Central memory CD8-positive, alpha-beta T cell (primary cell): ENCODE measurements at places on chromosomes 13 and 19.

GRCh38 chr13:98966019-98966418 lies 11.8 kb downstream of the DOCK9 start:
- H3K36me3 ChIP-seq = peaks cover 3% of the 10 kb centered on the region
- H3K27me3 ChIP-seq = no peaks in the 10 kb centered on the region
- no peak for DNase-seq
- H3K4me1 ChIP-seq = peaks cover 31% of the 10 kb centered on the region

- no peak overlapping the region for H3K4me3 ChIP-seq
- peaks cover 18% of the 10 kb centered on the region for H3K27me3 ChIP-seq
- no peak overlapping the region for H3K27ac ChIP-seq
These were observed 72.4 kb upstream of the EDNRB start for GRCh38 chr13:77991003-77991402.

GRCh38 chr13:100904293-100904976 lies 229.8 kb upstream of the TMTC4 start:
- H3K27me3 ChIP-seq = peaks cover 31% of the 10 kb centered on the region
- no peak for DNase-seq
- no peaks in the 10 kb centered on the region for H3K4me1 ChIP-seq
- H3K27ac ChIP-seq = no peak overlapping the region

DNA sequence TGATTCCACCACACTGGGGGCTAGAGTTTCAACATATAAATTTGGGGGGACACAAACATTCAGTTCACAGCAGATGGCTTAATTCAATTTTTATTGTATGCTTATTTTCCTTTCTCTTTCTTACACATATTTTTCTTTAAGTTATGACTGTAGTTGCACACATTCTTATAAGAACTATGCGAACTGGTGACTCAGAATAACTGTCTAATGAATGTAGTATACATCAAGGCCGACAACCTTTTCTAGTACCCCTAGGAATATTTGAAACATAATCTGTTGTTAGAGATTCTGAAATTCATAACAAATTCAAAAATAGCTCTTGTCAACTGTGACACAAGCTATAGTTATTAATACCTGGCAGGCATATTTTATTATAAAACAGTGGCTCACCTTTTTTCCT lies 695.6 kb downstream of the PCDH9 start:
- no peak for DNase-seq
- no peak overlapping the region for H3K27ac ChIP-seq
- H3K27me3 ChIP-seq = no peaks in the 10 kb centered on the region
- H3K4me3 ChIP-seq = no peak overlapping the region

GRCh38 chr13:40619479-40619814 lies 47.0 kb downstream of the FOXO1 start:
- no peak for DNase-seq
- H3K27me3 ChIP-seq = no peaks in the 10 kb centered on the region
- H3K4me1 ChIP-seq = peaks cover 79% of the 10 kb centered on the region
- H3K4me3 ChIP-seq = no peak overlapping the region
- peaks cover 9% of the 10 kb centered on the region for H3K36me3 ChIP-seq

GRCh38 chr19:42421101-42421500 lies 6.1 kb downstream of the LIPE start:
- peaks cover 46% of the 10 kb centered on the region for H3K4me1 ChIP-seq
- H3K4me3 ChIP-seq = no peak overlapping the region
- no peaks in the 10 kb centered on the region for H3K27me3 ChIP-seq
- no peak for DNase-seq
- peak overlapping the region; percentile 29 for H3K27ac ChIP-seq

DNA sequence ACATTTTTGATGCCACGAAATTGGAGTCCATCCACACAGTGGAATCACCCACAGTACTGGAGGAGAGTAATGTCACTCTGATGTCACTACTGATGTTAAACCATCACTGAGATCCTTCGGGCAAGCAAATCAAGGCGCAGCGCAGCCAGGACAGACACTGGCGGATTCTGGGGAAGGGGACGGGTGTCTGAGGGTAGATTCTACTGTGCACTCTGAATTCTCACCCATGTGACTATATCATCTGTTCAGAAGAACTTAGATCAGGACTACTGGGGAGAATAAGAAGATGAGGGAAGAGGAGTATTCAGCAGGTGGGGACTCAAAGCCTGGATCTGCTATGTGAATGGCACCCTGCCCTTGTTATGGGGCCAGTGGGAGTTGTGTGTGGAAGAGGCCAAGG lies 12.6 kb upstream of the SIGLEC6 start:
- no peak overlapping the region for H3K4me3 ChIP-seq
- no peak overlapping the region for H3K27ac ChIP-seq
- no peaks in the 10 kb centered on the region for H3K36me3 ChIP-seq
- DNase-seq = no peak
- H3K27me3 ChIP-seq = peaks cover 86% of the 10 kb centered on the region
- peaks cover 2% of the 10 kb centered on the region for H3K4me1 ChIP-seq

GRCh38 chr19:29551774-29552173 lies 26.0 kb downstream of the VSTM2B start:
- no peak overlapping the region for H3K27ac ChIP-seq
- no peaks in the 10 kb centered on the region for H3K4me1 ChIP-seq
- H3K27me3 ChIP-seq = peaks cover 59% of the 10 kb centered on the region
- no peak overlapping the region for H3K4me3 ChIP-seq
- H3K36me3 ChIP-seq = no peaks in the 10 kb centered on the region

DNA sequence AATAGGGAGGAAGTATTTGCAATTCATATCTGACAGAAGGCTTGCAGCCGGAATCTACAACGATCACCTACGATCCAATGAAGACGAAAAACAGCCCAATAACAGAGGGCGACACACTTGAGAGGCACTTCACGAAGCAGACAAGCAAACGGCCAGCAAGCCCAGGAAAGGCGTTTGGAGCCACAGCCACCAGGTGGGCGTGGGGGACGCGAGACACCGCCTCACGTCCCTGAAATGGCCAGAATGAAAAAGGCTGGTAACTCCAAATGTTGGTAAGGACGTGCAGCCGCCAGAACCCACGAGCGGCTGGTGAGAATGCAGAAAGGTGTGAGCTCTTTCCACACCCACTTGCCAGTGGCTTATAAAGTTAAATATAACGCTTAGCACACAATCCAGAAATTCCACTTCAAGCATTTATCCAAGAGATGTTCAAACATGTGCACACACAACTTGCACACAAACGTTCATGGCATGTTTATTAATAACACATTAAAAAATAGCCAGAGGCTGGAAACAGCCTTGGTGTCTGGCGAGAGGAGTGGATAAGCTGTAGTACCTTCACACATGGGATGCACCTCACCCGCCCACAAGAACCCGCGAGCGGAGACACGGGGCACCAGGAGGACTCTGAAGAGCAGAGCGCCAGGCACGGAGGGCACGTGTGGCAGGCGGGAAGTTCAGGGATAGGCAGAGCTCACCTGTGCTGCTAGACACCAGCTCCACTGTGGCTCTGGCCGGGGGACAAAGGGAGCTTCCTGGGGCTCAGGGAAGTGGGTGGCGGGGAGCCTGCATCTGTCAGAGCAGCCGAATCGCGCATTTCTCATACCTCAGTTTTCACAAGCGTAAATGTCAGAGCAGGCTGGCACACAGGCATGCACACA lies 89.3 kb downstream of the SPACA7 start:
- H3K36me3 ChIP-seq = no peaks in the 10 kb centered on the region
- no peak overlapping the region for H3K4me3 ChIP-seq
- H3K27ac ChIP-seq = no peak overlapping the region

DNA sequence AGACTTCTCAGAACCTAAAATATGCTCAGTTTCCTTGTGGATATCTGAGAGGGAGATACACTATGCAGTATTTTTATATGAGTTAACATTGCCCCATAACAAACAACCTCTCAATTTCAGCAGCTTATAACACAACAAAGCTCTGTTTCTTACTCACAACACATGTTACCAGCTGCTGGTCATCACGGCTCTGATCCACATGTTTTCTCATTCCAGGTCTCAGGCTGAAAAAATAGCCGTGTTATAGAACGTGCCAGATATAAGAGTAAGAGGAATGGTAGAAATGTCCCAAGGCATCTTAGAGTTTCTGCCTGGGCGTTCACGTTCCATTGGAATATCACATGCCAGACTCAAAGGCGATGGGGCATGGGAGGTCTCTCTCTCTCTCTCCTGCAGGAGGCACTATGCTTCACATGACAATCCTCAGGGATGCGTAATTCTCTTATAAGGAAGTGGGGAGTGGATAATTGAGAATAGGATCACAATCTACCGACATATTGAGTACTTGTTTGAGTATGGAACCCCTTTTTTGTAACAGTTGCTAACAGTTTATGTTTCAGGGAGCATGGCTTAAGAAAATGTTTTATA lies 246.6 kb downstream of the NHLRC3 start:
- no peak overlapping the region for H3K4me3 ChIP-seq
- no peak overlapping the region for H3K27ac ChIP-seq
- H3K27me3 ChIP-seq = peaks cover 17% of the 10 kb centered on the region
- no peaks in the 10 kb centered on the region for H3K4me1 ChIP-seq

DNA sequence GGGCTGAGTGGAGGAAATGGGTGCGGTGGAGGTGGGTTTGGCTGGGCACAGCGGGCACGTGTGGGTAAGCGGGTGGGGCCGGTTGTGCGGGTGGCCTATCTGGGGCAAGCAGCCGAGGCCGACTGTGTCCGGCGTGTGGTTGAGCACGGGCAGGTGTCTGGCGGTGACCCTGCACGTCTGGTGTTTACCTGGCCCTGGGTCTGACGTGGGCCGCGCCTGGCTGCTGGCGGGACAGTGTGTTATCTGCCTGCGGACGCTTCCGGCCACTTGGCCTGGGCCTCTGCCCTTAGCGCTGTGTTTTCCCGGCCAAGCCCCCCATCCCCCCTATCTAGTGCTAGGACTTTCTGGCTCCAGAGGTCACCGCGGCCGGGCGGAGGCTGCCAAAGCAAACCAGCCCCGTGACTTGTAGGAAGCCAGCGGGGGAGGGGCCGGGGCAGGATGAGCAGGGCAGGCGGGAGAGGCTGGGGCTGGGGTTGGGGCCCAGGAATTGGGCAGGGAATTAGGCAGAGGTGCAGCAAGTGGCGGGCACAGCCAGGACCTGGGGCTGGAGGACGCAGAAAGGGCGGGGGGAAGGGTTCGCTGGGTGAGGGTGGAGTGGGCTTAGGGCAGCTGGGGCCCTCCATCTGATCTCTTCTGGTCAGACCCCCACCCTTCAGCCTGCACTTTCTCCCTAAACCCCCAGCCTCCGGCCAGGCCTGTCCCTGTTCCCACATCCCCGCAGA lies 534 bp upstream of the HPN start:
- no peaks in the 10 kb centered on the region for H3K27me3 ChIP-seq
- no peak for DNase-seq
- H3K4me3 ChIP-seq = peak overlapping the region; percentile 78
- peak overlapping the region; percentile 44 for H3K27ac ChIP-seq
- H3K36me3 ChIP-seq = peaks cover 15% of the 10 kb centered on the region

- H3K4me1 ChIP-seq = no peaks in the 10 kb centered on the region
- H3K27me3 ChIP-seq = peaks cover 74% of the 10 kb centered on the region
- no peak overlapping the region for H3K4me3 ChIP-seq
- no peak overlapping the region for H3K27ac ChIP-seq
- no peak for DNase-seq
These were observed 55.7 kb upstream of the PTPRS start for GRCh38 chr19:5396096-5396939.

GRCh38 chr13:67069117-67069767 lies 160.9 kb downstream of the PCDH9 start:
- no peaks in the 10 kb centered on the region for H3K27me3 ChIP-seq
- H3K36me3 ChIP-seq = no peaks in the 10 kb centered on the region
- DNase-seq = no peak
- H3K4me1 ChIP-seq = no peaks in the 10 kb centered on the region
- no peak overlapping the region for H3K27ac ChIP-seq
- no peak overlapping the region for H3K4me3 ChIP-seq

GRCh38 chr19:14434543-14435319 lies 1.6 kb downstream of the PKN1 start:
- peak overlapping the region; percentile 65 for H3K4me3 ChIP-seq
- H3K27me3 ChIP-seq = no peaks in the 10 kb centered on the region
- H3K36me3 ChIP-seq = peaks cover 7% of the 10 kb centered on the region
- H3K27ac ChIP-seq = peak overlapping the region; percentile 63

GRCh38 chr19:18975011-18975410 lies 34.0 kb upstream of the HOMER3 start:
- no peaks in the 10 kb centered on the region for H3K4me1 ChIP-seq
- no peak overlapping the region for H3K27ac ChIP-seq
- no peak for DNase-seq
- H3K4me3 ChIP-seq = no peak overlapping the region

- no peak overlapping the region for H3K27ac ChIP-seq
- H3K36me3 ChIP-seq = no peaks in the 10 kb centered on the region
These were observed 26.7 kb downstream of the LATS2 start for GRCh38 chr13:21034603-21035191.

DNA sequence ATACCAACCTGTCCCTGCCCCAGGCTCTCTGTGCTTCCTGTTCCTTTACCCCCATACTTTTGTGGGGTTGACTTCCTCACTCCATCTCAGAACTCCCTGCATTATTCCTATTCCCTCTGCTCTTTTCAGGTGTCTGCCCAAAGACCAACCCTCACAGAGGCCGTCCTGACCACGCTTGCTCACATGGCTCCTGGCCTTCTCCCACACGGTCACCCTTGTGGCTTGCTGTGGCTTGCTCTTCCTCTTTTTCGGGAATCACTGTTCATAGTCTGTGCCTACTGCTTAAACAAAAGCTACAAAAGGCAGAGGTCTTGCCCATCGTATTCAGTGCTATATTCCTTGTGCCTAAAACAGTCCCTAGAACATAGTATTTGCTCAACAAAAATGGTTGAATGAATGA lies 25.2 kb upstream of the ARGLU1 start:
- H3K36me3 ChIP-seq = peaks cover 2% of the 10 kb centered on the region
- H3K4me3 ChIP-seq = no peak overlapping the region
- no peaks in the 10 kb centered on the region for H3K4me1 ChIP-seq
- no peak for DNase-seq

GRCh38 chr19:39325778-39326665 lies 5.4 kb upstream of the LRFN1 start:
- no peak for DNase-seq
- H3K4me1 ChIP-seq = peaks cover 40% of the 10 kb centered on the region
- H3K27ac ChIP-seq = no peak overlapping the region
- peaks cover 28% of the 10 kb centered on the region for H3K36me3 ChIP-seq

GRCh38 chr19:51552996-51553725 lies 17.9 kb upstream of the ZNF175 start:
- peak overlapping the region; percentile 6 for H3K4me3 ChIP-seq
- peaks cover 22% of the 10 kb centered on the region for H3K4me1 ChIP-seq
- DNase-seq = no peak
- peaks cover 2% of the 10 kb centered on the region for H3K36me3 ChIP-seq
- H3K27me3 ChIP-seq = peaks cover 76% of the 10 kb centered on the region
- no peak overlapping the region for H3K27ac ChIP-seq

DNA sequence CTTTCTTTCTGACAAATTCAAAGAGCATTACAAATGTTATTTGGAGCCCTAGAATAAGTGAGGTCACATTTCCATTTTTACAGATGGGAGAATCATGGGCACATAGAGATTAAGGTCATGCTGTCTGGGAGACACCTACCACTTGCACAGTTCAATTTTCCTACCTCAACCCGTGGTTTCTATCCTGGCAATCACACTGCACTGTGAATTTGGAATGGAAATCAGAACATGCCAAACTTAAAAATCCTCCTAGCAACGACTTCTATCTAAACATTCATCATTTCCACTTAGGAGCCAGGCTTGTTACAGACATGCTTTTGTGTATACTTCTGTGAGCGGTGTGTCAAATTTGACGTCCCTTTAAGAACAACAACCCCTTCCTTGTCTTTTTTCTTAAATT lies 251.5 kb downstream of the DNAJC15 start:
- DNase-seq = no peak
- H3K36me3 ChIP-seq = no peaks in the 10 kb centered on the region
- H3K4me1 ChIP-seq = no peaks in the 10 kb centered on the region
- peaks cover 28% of the 10 kb centered on the region for H3K27me3 ChIP-seq
